Activated CD4-positive, alpha-beta T cell treated with anti-CD3 and anti-CD28 coated beads, Interleukin-2, amount 10 ng/mL, durations not matched to agents 24 days and 14 days (primary cell): ENCODE measurements at places on chromosomes 3 and 15. TPM values are rescaled to one million over a fixed set of nuclear protein-coding genes. Genes with fewer than 3 reads are reported as not detected.

The TMEM40 gene
- not detected in 2 replicates for total RNA-seq

The CD200R1 gene
- 3.8 TPM in 2 replicates for total RNA-seq

The RTP1 gene
- not detected in 2 replicates for total RNA-seq

The RTP3 gene
- not detected in 2 replicates for total RNA-seq

The BTD gene
- 2.0 and 2.1 TPM in 2 replicates for total RNA-seq

The USP19 gene
- total RNA-seq: 57.2 and 64.9 TPM in 2 replicates

The SCN5A gene
- not detected in 2 replicates for total RNA-seq

The GOLGA8G gene
- not detected in 2 replicates for total RNA-seq

The SLC22A13 gene
- total RNA-seq: 0.47 and 0.54 TPM in 2 replicates

The MTMR10 gene
- 11.3 and 12.3 TPM in 2 replicates for total RNA-seq

The DAPK2 gene
- total RNA-seq: 3.7 and 4.3 TPM in 2 replicates

The PEX5L gene
- total RNA-seq: 0.12 and 0.17 TPM in 2 replicates

The NAA50 gene
- 152 and 153 TPM in 2 replicates for total RNA-seq

The MITF gene
- total RNA-seq: 0.16 and 0.52 TPM in 2 replicates

The CD47 gene
- 104 and 109 TPM in 2 replicates for total RNA-seq

The CYP11A1 gene
- total RNA-seq: not detected in 2 replicates

The ASTE1 gene
- total RNA-seq: 8.7 and 9.5 TPM in 2 replicates

The ITGB5 gene
- total RNA-seq: 2.1 and 2.2 TPM in 2 replicates

The FAM107A gene
- not detected in 2 replicates for total RNA-seq

The LRRC2 gene
- total RNA-seq: not detected in 2 replicates

The SLC2A2 gene
- not detected in 2 replicates for total RNA-seq

The MST1 gene
- total RNA-seq: 7.5 and 7.6 TPM in 2 replicates

The C3orf20 gene
- 0.19 and 0.28 TPM in 2 replicates for total RNA-seq

The THRB gene
- total RNA-seq: not detected in 2 replicates

The HGD gene
- 0.19 and 0.24 TPM in 2 replicates for total RNA-seq

The ZBBX gene
- not detected in 2 replicates for total RNA-seq

The PLOD2 gene
- 1.6 and 2.0 TPM in 2 replicates for total RNA-seq

The SOX2 gene
- not detected in 2 replicates for total RNA-seq

The UPK1B gene
- total RNA-seq: not detected in 2 replicates

The SLC28A2 gene
- total RNA-seq: not detected in 2 replicates

The GOLGA8T gene
- total RNA-seq: not detected in 2 replicates

The C3orf85 gene
- total RNA-seq: not detected in 2 replicates

The CORO2B gene
- total RNA-seq: 0.09 and 0.16 TPM in 2 replicates

The CLDN18 gene
- total RNA-seq: not detected in 2 replicates
